Parietal lobe (tissue), 2 donors: ENCODE measurements at places on chromosomes 1 and 21. TPM values are rescaled to one million over a fixed set of nuclear protein-coding genes. Genes with fewer than 3 reads are reported as not detected.

SH3D21 gene
- 4.7 TPM for total RNA-seq

NLRP3 gene
- 0.63 TPM for total RNA-seq

DOP1B gene
- total RNA-seq, result 72.0 TPM

PKLR gene
- not detected for total RNA-seq

CHRM3 gene
- 71.1 TPM for total RNA-seq

RNF223 gene
- not detected for total RNA-seq

RAP1GAP gene
- total RNA-seq, result 31.6 TPM

TMEM52 gene
- total RNA-seq, result 1.3 TPM

LEFTY2 gene
- total RNA-seq, result not detected

CCDC190 gene
- 0.94 TPM for total RNA-seq

CD53 gene
- 7.2 TPM for total RNA-seq

DMBX1 gene
- total RNA-seq, result not detected
